ENCODE measurements at places on chromosomes 12 and 14. TPM values are rescaled to one million over a fixed set of nuclear protein-coding genes. Genes with fewer than 3 reads are reported as not detected.

Gene KRT4
- 0.90 TPM for total RNA-seq

DNA sequence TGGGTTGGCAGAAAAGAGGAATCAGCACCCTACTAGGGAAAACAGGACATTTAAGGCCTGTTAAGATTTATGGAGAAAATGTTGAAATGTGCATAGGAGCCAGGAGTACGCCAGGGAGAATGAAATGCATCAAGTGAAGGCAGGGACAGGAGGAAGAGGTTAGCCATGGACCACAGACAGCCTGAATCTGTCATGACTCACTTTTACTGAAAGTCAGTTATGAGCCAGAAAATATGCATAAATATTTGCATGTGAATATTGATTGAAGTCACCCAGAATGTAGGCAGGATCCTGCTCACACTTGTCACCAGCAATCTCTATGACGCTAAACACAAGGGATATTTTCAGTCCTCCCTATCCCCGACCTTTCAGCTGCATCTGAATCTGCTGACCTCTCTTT is 25.1 kb upstream of the CDK17 start:
- no peak for DNase-seq

Gene SERPINA10
- not detected for total RNA-seq

GRCh38 chr12:121483949-121484348 is 84.0 kb downstream of the RNF34 start:
- no peak for DNase-seq

DNA sequence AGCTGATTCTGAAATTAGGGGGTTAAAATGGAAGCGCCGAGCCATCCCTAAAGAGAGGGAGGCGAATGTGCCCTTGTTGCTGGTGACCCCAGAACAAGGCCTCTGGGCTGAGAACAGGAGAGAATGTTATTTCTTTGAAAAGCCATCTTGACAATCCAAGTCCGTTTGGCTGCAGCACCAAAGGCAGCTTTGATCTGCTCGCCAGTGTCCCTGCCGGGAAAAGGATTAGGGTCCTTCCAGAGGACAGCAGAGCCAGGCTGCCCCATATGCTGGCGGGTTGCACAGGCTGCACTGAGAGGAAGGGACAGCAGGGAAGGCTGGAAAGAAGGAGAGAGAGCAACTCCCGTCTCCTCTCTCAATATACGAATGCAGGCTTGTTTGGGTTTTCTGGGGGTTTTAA is 141.7 kb downstream of the TMEM132C start:
- no peak for DNase-seq
